CD4-positive, alpha-beta T cell treated with Interleukin-4 for 4 hours (primary cell): ENCODE measurements at places on chromosomes 5 and 9.

DNA sequence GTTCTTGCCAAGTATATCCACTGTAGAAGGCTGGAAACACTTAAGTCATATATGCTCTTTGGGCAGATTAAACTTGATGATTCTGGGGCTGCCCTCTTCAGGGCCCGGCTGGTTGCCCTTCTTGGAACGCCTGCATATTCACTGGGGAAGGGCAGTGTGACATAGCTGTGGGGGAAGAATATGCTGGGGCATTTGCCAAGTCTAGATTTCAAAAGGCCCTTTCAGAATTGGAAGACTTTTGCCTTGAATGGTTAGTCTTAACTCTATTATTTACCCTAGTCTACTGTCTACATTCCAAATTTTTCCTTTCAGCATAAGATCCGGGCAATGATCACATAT, 161.2 kb upstream of the PITX1 start:
- no peak for DNase-seq

- DNase-seq = no peak
These were observed 31.7 kb downstream of the MTX3 start for GRCh38 chr5:79959407-79959806.

GRCh38 chr5:127812570-127812969, 109.4 kb downstream of the CCDC192 start:
- no peak for DNase-seq

GRCh38 chr5:84437673-84438315, 53.1 kb upstream of the EDIL3 start:
- no peak for DNase-seq

- no peak for DNase-seq
These were observed 26.3 kb upstream of the FREM1 start for GRCh38 chr9:14936491-14936890.

- no peak for DNase-seq
These were observed 55.8 kb downstream of the ASS1 start for GRCh38 chr9:130500340-130501180.

GRCh38 chr5:160260881-160261815, 31.8 kb downstream of the FABP6 start:
- DNase-seq = no peak

GRCh38 chr9:129746092-129746777, 6.6 kb downstream of the PTGES start:
- no peak for DNase-seq
